ENCODE measurements at places on chromosomes 3 and 15.

DNA sequence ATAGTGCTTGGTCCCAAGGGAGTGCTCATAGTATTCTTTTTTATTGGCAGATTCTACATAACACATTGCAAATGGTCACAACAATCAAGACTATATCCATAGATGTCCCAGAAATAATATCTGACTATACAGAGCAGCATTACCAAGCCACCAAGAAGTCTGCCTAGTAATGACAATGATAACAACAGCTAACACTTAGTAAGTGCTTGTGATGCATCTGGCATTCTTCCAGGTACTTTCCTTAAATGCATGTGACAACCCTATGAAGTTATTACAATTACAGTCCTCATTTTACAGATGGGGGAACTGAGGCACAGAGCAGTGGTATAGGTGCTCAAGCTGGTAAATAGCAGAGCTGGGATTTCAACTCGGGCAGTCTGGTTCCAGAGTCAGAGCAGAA is 49.6 kb upstream of the ICE2 start:
- DNase-seq, result no peak

DNA sequence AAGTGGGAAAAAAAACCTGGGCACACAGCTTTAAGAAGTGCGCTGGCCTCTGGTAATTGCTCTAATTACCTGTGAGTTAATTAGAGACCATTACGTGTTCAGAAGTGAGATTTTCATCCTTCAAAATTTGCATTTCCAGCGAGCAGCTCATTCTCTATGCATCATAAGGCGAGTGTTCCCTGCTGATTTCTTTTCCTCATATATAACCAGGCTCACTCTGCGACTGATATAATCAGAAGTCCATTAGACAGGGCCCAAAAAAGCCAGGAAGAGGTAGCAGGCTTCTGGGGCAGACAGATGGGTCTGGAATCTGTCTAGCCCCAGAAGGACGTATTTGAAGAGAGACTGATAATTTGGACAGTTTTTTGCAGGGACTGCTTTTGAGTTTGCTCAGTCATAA is 158.7 kb downstream of the MTHFS start:
- no peak for DNase-seq

- DNase-seq, result no peak
Observed at GRCh38 chr15:41474436-41474835, 19.2 kb upstream of the ITPKA start.

DNA sequence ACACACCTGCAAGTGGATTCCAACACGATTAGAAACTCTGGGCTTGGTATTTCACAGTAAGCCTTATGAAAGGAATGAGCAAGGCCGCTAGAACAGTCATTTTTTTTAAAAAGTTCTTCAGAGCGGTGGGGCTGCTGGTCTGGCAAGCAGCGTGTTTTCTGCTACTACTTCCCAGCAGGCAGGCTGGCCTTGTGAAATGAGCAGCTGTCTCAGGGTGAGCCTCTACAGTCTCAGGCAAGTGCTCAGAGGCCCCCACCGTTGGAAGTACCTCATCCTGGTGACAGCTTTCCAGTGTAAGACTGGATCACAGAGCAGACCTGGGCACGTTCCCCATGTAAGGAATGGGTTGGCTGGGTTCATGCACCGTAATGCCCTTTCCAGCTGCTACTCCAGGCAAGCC is 119.2 kb downstream of the LRIG1 start:
- no peak for DNase-seq

DNA sequence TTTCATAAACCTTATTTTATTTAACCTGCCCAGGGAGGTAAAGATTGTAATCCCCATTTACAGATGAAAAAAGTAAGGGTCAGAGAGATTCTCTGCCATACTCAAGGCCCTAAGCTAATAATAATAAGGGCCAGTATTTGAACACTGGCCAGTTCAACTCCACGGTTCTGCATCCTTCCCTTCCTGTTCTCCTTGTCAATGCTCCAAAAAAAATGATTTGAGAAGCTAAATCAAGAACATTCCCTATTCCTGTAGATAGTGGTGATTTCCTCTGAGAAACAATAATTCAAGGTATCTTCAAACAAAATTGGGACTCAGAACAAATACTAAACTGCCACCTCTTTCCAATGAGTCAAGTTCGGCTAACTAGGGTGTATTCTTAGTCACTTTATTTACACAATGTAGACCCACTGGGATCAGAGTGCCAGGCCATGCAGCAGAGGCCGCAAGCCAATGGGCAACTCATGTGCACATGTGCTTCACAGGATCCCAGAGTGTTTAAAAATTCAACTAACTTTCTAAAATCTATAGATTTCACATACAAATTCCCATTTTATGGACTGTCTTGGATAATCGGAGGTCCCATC is 459.6 kb upstream of the WNT5A start:
- no peak for DNase-seq

DNA sequence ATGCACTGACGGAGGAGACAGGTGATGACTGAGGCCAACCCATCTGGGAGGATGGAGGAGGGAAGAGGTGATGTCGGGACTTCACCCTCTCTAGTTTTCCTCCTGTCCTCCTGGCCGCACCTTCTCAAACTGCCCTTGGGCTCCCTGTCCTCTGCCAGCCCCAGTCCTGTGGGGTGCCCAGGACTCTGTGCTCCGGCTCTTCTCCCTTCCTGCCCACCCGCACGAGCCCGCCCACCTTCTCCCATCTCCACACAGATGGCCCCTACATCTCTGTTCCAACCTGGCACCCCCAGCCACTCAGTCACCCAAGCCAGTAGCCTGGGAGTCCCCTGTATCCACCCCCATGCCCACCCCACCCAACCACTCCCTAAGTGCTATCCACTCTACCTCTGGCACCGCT is 206.7 kb upstream of the LINGO1 start:
- no peak for DNase-seq

GRCh38 chr15:67064607-67065530 is 533 bp upstream of the SMAD3 start:
- no peak for DNase-seq

DNA sequence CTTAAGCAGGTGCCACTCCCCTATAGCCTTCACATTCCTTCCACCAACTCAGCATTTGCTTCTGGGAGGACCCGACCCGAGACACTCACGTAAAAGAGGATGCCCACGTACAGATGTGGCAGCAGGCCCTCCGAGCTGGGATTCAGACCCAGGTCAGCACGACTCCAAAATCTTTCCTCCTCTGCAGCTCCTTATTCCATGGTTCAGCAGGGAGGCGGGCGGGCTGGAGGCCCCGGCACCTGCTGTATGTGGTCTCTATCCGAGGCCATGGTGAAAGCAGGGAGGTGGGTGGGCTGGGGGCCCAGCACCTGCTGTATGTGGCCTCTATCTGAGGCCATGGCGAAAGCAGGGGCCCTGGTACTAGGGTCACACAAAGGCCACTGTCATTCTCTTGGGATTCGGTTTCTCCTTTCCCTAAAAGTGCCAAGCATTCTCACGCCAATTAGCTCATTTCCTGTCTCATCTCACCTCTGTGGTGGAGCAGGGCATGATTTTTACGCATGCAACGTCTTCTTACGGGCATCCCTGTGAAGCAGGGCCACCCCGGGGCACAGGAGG is 5.9 kb upstream of the MUC4 start:
- no peak for DNase-seq

- DNase-seq, result no peak
Observed at GRCh38 chr15:91769894-91770293, 83.6 kb upstream of the SLCO3A1 start.

DNA sequence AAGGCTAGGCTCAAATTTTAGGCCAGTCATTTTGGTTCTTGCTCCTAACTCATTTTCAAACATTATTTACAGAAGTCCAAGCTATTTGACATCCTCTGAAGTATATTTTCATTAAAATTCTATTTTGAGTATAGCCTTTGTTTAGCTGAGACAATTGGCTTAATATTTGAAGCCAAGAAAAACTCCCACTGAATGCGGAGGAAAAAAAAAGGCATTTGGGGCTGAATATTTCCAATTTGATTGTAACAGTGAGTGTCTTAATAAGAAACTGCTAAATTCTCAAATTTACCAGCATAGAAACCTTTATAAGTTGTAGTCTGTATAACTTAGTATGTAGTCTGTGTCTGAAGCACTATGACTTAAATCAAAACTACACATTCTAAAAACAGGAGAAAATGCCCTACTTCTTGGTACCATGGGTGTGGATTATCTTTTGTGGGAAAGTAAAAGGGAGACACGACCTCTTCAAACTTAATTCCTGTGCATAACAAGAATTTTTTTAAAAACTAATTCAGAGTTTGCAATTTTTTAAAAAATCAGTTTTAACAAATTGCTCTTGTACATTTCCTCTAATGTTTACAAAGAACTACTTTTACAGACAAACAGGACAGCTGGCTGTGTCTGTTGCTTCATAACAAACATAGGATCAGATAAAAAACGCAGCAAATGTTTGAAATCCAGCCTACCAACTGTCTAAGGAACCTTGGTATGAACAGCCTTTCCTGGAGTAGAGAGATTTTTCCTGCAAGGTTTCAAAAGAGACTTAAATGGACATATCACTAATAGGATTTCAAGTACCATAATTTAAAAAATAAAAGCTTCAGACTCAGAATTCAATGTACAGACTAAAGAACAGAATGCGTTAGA is 52.7 kb upstream of the LMOD3 start:
- no peak for DNase-seq

DNA sequence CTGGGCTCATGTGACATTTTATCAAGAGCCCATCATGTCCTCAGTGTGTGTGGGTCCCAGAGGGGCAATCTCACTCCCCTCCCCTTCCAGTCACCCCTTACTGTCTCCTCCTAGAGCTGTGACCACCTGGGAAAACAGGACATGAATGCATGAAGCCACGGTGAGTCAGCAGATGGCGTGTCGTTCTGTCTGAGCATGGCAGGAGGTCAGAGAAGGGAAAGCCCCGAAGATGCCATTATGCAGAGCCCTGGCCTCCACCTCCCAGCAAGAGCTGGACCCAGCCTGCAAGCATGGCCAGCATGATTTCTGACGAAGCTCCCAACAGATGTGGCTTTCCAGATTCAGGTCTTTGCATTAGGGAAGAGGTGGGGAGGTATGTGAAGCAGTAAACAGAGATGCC is 118.5 kb downstream of the TLE3 start:
- DNase-seq, result no peak

- DNase-seq, result no peak
Observed at GRCh38 chr3:133451309-133451708, 51.5 kb downstream of the BFSP2 start.

DNA sequence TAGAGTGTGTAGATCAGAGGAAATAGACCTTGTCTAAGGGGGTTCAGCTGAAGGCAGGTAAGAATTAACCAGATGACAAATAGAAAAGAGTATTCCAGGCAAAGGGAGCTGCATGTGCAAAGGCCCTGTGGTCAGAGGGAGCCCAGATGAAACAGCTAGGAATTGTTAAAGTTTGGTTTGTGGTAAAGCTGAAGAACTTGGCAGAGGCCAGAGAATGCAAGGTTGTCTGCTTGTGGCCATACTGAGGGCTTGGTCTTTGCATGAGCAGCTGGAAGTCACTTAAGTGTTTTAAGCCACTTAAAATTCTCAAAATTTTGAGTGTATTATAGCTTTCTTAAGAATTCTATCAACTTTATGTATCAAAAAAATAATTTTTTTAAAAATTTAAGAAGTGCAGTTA is 116.5 kb downstream of the NEK10 start:
- no peak for DNase-seq

GRCh38 chr15:94494732-94495131 is 263.4 kb downstream of the MCTP2 start:
- DNase-seq, result no peak

- DNase-seq, result no peak
Observed at GRCh38 chr3:85164436-85164835, 205.6 kb downstream of the CADM2 start.

DNA sequence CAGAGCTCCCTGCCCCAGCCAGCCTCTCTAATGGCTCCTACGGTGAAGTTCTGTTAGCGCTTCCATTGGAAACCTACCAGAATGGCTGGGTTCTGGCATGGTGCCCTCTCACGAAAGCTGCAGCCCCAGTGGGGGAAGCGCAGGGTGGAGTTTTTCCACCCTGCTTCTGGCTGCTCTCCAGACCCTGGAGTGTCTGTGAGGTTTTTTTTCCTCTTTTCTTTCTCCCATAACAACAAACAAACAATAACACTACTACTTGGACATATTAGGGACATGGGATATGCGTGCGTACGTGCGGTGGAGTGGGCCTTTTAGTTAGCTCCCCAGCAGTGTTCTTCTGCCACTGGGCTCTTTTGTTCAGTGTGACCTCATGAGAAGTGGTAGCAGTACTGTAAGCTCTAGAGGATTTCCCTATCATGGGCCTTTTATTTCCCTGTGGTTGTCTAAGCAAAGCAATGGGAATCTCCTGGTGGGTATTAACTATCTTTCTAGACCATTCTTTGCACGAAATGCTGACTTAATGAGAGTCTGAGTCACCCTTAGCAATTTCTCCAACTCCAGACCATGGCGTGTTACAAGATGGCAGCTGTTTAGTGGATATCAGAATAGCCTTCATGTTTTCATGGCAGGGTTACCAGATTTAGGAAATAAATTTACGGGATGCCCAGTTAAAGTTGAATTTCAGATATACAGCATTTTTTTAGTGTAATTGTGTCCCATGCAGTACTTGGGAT is 161.9 kb downstream of the FNDC3B start:
- no peak for DNase-seq

DNA sequence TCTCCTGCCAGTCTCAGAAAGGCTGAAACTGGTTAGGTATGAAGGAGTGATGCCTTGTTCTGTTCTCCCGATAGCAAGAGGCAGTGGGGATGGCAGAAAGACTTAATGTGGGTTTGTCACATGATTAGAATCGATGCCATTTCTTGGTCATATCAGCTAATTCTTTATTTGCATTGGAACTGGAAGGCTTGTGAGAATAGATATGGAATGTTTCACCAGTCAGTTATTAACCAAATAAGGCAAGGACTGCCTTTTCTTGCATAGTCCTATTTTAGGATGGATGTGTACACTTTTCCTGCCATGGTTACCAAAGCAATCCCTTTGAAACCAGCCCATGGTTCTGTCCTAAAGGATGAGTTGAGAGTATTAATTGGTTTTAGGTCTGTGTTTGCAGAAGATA is 33.7 kb downstream of the FILIP1L start:
- no peak for DNase-seq

DNA sequence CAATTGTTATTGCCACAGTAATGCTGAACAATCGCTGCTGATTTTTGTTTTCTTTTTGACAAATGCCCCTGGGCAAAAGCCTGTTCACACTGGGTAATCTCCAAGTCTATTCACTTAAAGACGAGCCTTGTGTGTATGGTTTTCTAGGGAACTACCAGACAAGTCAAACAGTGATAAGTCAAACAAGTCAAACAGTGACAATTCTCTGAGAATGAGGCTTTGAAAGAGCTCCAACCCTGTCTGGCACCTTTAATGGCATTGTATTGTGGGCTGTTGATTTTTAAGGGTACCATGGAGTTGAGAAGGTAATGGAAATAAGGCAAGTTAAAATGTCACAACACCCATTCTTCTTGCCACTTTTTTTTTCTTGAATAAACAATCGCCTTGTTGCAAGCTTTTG is 59.4 kb upstream of the TMC3 start:
- DNase-seq, result no peak

GRCh38 chr3:127566833-127567232 is 23.7 kb downstream of the TPRA1 start:
- DNase-seq, result no peak

DNA sequence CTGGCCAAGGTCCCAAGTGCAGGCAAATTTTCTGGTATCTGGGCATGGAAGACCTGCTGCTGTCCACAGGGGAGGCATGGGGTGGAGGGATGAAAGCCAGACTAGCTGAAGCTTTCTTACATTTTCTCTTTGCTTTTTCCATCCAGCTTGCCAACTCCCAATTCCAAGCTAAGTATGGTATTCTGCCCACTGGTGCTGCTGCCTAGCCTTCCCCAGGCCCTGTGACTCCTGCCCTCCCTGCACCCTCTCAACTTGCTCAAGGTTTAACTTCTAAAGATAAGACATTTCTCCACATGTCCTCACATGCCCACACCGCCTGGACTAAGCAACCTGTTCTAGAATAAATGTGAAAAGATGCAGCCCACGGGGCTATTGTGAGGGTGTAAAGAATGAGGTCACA is 59.5 kb upstream of the HACD2 start:
- no peak for DNase-seq

Data from stimulated activated CD8-positive, alpha-beta memory T cell treated with anti-CD3 and anti-CD28 coated beads, Interleukin-4, amount 100 ng/mL, for 4 hours (primary cell).